ENCODE measurements at places on chromosomes 2 and 18. TPM values are rescaled to one million over a fixed set of nuclear protein-coding genes. Genes with fewer than 3 reads are reported as not detected.

GRCh38 chr2:57146951-57147350 lies 899.7 kb upstream of the VRK2 start:
- H3K4me3 ChIP-seq: no peak overlapping the region
- no peaks in the 10 kb centered on the region for H3K4me1 ChIP-seq
- no peaks in the 10 kb centered on the region for H3K27me3 ChIP-seq
- H3K36me3 ChIP-seq: no peaks in the 10 kb centered on the region
- no peak for DNase-seq
- no peak overlapping the region for H3K27ac ChIP-seq

- H3K4me1 ChIP-seq: no peaks in the 10 kb centered on the region
- H3K27ac ChIP-seq: no peak overlapping the region
- no peak overlapping the region for H3K4me3 ChIP-seq
- no peak for DNase-seq
- no peaks in the 10 kb centered on the region for H3K27me3 ChIP-seq
Observed at GRCh38 chr18:13387855-13388548, 169.4 kb downstream of the LDLRAD4 start.

GRCh38 chr2:160411167-160411566 lies 82.4 kb downstream of the RBMS1 start:
- DNase-seq: no peak
- H3K4me3 ChIP-seq: no peak overlapping the region
- no peaks in the 10 kb centered on the region for H3K27me3 ChIP-seq
- no peaks in the 10 kb centered on the region for H3K36me3 ChIP-seq
- peaks cover 9% of the 10 kb centered on the region for H3K4me1 ChIP-seq
- no peak overlapping the region for H3K27ac ChIP-seq

Gene CNTNAP5
- 0.07 TPM for total RNA-seq

DNA sequence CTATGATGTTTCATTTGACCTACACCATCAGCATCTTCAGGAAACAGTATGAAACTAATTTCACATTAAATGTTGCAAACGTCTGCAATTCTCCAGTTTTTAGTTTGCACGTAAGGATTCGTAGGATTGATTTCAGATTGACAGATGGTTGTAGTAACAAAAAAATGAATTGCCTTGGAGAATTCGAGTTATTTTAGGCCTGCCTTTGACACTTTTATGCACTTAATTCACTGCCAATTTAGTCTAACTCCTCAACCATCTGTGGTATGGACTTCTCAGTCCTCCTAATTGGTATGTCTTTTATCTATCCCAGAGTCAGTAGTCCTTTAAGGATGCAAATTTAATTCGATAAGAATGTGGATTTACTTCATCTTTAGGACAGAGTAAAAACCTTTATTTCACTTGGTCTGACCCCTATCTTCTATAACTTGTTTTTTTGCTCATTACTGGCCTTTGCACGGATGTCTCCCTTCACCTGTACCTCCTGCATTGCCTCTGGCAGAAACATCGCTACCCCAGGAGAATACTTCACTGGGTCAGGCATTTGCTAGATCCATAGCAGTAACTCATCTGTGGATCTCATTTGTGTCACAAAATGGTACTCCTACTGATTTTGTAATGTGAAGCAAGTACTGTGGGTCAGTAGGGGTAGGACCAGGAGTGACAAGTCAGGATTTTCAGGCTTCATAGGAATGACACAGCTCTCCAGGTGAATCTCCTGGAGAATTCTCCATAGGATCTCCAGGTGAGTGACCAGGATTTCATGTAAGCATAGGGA lies 3.9 kb downstream of the RPL37A start:
- peaks cover 12% of the 10 kb centered on the region for H3K36me3 ChIP-seq
- no peak overlapping the region for H3K27ac ChIP-seq
- no peaks in the 10 kb centered on the region for H3K27me3 ChIP-seq
- DNase-seq: no peak

- no peaks in the 10 kb centered on the region for H3K27me3 ChIP-seq
- H3K36me3 ChIP-seq: no peaks in the 10 kb centered on the region
Observed at GRCh38 chr2:199973703-199974102, 18.3 kb downstream of the MAIP1 start.

- peaks cover 6% of the 10 kb centered on the region for H3K4me1 ChIP-seq
- no peak overlapping the region for H3K4me3 ChIP-seq
- H3K27ac ChIP-seq: no peak overlapping the region
- no peaks in the 10 kb centered on the region for H3K27me3 ChIP-seq
- H3K36me3 ChIP-seq: no peaks in the 10 kb centered on the region
- DNase-seq: peak; percentile 20
Observed at GRCh38 chr18:3402982-3403451, 47.0 kb upstream of the TGIF1 start.

Gene SLC9A4
- total RNA-seq: 1.4 TPM

Gene CCBE1
- 0.44 TPM for total RNA-seq

Gene ATP6V1B1
- total RNA-seq: 2.6 TPM

Gene MOB4
- total RNA-seq: 31.1 TPM

Gene SP140
- total RNA-seq: not detected

DNA sequence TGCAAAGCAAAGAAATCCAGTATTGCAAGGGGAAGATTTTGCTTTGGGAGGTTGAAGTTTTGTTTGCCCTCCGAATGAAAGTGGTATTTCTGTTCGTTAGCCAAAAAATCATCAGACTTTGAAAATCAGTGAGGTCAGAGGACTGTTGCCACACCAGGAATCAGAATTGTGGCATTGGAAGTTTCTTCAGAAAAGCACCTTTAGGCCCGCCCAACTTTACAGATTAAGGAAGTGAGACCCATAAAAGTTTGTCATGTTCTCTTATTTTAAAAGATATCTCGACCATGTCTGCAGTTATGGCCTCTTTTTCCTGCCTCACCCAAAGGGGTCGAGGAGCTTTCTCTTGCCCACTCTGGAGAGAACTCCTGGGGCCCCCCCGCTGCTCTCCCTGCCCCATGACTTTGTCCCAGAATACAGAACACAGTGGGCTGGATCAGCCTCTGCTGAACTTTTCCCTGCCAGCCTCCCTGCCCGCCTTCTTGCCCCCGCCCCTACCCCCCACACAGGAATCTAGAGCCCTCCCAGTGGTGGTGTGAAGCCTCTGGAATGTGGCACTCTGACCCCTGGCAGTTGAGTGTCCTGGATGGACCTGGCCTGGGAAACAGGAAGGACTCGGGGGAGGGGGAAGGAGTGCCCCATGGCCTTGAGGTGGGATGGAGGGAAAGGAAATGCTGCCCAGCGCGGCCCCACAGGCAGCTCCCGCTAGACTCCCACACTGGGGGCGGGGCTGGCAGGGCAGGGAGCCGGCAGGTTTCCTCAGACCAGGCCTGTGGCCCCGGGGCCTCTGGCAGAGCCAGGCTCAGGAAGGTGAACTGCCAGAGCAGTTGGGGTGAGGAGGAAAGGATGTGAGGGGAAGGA lies 25.3 kb downstream of the CRIM1 start:
- H3K27me3 ChIP-seq: no peaks in the 10 kb centered on the region
- H3K36me3 ChIP-seq: no peaks in the 10 kb centered on the region
- H3K27ac ChIP-seq: peak overlapping the region; percentile 88
- no peak overlapping the region for H3K4me3 ChIP-seq
- peaks cover 86% of the 10 kb centered on the region for H3K4me1 ChIP-seq

Gene INPP5D
- total RNA-seq: not detected

Gene DSC1
- total RNA-seq: not detected

DNA sequence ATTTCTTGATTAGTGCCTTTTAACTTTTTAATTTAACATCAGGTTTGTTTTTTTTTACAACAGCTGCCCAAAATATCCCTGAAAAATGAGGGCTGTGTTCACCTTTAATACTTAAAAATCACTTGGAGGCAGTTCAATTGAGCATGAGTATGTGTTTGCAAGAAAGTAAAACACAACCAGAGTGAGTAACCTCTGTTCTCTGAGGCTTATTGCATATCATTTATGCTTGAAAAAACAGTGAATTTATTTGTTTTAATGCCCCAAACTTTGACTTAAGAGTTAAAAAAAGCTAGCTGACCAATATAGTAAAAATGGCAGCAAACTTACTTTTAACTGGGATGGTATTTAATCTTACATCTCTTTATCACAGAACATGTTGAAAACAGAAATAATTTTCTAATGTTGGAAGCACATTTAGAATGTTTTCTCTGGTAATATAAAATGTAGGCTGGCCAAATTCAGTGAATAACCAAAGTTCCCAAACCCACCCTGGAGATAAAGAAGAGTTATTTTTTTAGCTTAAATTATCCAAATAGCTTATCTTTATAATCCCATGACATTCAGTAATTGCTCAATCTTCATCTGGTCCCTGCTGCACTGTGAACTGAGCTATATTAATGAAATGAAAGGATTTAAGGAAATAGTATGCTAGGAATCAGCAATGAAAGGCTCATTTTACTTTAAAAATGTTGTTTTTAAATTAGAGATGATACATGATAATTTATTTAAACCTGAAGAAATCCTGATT lies 24.8 kb upstream of the EFEMP1 start:
- peaks cover 7% of the 10 kb centered on the region for H3K4me1 ChIP-seq
- no peaks in the 10 kb centered on the region for H3K36me3 ChIP-seq
- no peak for DNase-seq

GRCh38 chr2:82320296-82320695 lies 2015.7 kb upstream of the LRRTM1 start:
- DNase-seq: no peak
- H3K27ac ChIP-seq: no peak overlapping the region
- H3K4me3 ChIP-seq: no peak overlapping the region
- H3K27me3 ChIP-seq: no peaks in the 10 kb centered on the region

Gene TTC39C
- 9.3 TPM for total RNA-seq

- H3K4me1 ChIP-seq: 0 out of 2 replicates have a peak, but pooled peaks cover 5% of the 10 kb centered on the region
- no peak overlapping the region for H3K27ac ChIP-seq
- no peaks in the 10 kb centered on the region for H3K36me3 ChIP-seq
- no peak overlapping the region for H3K4me3 ChIP-seq
Observed at GRCh38 chr18:45566025-45566740, 49.1 kb upstream of the SLC14A2 start.

Gene TFPI
- 31.0 TPM for total RNA-seq

DNA sequence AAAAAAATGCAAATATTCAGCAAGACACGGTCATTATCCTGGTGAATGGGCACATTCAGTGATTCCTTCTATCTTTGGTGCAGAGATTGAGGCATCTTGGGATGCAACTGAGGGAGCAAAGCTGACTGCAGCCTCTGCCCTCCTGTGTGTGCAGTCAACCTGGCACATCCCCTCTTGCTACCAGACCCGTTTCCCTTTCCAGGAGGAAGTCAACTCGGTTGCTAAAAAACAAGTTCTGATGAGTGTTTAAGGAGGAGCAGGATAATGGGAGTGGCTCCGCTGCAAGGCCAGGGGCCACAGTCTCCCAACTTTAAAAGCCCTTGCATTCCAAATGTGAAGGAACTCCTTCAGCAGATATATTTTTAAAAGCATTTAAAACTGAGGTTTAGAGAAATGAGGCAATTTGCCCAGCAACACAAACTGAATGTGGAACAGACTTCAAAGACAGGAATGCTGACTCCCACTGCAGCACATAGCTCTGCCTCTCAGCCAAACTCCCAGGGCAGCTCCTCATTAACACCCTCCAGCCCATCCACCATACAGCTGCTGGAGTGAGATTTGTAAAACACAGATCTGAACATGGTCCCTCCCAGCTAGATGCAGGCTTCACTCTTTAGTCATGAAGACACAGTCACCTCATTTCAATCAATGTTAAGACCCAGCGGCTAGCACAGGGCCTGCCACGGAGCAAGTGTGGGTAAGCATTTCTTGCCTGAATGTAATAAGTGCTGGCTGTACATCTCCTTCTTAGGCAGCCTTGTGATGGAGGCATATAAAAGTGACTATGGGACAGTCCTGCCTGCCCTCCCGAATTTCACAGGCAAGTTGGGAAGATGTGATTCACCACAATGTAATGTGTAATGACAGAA lies 54.3 kb downstream of the VSNL1 start:
- H3K27ac ChIP-seq: peak overlapping the region; percentile 22
- H3K4me1 ChIP-seq: peaks cover 22% of the 10 kb centered on the region
- H3K36me3 ChIP-seq: no peaks in the 10 kb centered on the region
- H3K27me3 ChIP-seq: no peaks in the 10 kb centered on the region

- H3K27ac ChIP-seq: no peak overlapping the region
- H3K27me3 ChIP-seq: no peaks in the 10 kb centered on the region
- H3K4me3 ChIP-seq: no peak overlapping the region
- H3K4me1 ChIP-seq: 0 out of 2 replicates have a peak, but pooled peaks cover 3% of the 10 kb centered on the region
- H3K36me3 ChIP-seq: no peaks in the 10 kb centered on the region
Observed at GRCh38 chr2:183490489-183490888, 366.2 kb downstream of the NUP35 start.

DNA sequence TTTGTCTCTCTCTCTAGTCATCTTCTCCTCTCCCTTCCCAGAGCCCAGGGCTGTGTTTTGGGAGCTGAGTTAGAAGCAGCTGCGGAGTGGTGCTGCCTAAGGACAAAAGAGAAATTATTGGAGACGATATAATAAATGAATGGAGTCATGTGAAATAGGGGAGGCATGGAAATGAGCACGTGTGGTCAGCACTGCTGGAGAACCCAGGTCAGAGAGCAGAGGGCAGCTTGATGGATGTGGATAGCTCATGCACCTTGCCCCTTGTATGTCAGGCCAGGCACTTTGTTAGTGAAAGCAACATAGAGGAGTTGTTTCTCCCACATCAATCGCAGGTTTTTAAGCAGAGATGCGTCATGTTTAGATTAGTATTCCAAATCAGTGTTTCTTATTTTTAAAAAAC lies 15.7 kb downstream of the TTR start:
- no peaks in the 10 kb centered on the region for H3K4me1 ChIP-seq
- DNase-seq: no peak
- H3K27ac ChIP-seq: no peak overlapping the region
- no peak overlapping the region for H3K4me3 ChIP-seq

DNA sequence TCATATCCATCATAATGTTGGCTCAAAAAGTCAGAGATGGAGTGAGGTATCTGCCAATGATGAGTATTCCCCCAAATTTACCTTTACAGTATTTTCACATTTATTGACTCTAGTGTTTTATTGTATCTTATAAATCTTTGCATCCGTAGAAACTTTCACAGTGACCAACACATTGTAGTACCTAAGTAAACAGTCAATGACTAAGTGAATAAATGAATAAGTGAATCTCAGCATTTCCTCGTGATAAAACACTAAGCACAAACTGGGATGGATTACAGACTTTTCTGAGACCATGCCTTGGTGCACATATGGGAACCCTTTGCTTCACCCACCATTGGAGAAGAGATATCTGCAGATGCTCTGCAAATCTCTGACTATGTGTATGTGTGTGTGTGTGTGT lies 429.9 kb downstream of the NR4A2 start:
- H3K27me3 ChIP-seq: no peaks in the 10 kb centered on the region
- no peak overlapping the region for H3K4me3 ChIP-seq
- no peaks in the 10 kb centered on the region for H3K4me1 ChIP-seq

Gene SKA1
- 32.4 TPM for total RNA-seq

Gene ST6GAL2
- total RNA-seq: not detected

GRCh38 chr2:52539026-52539970 lies 1228.3 kb upstream of the CHAC2 start:
- H3K36me3 ChIP-seq: no peaks in the 10 kb centered on the region
- no peak for DNase-seq
- H3K27ac ChIP-seq: no peak overlapping the region
- H3K4me1 ChIP-seq: no peaks in the 10 kb centered on the region
- H3K4me3 ChIP-seq: no peak overlapping the region

DNA sequence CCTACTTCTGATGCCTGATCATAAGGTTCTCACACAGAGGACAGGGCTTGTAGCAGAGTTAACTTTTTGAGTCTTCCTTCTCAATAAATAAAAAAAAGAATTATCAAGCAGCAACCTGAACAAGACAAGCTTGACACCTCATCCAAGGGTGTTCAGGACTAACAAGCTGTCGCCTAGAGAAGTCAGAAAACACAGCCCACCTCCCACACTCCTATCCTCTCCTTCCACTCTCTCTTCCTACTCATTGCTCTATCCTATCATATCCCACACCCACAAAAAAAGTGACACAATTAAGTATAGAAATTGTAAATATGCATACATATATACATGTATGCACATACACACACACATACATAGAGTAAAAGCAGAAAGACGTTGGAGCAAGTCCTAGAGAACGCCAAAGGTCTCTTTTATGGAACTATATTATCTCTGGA lies 5.4 kb downstream of the NBAS start:
- H3K4me3 ChIP-seq: no peak overlapping the region
- H3K36me3 ChIP-seq: peaks cover 1% of the 10 kb centered on the region
- DNase-seq: no peak
- H3K27ac ChIP-seq: no peak overlapping the region
- peaks cover 12% of the 10 kb centered on the region for H3K4me1 ChIP-seq
- no peaks in the 10 kb centered on the region for H3K27me3 ChIP-seq
